ENCODE measurements at places on chromosomes 1 and 21.

GRCh38 chr21:39713905-39714304 lies 31.1 kb upstream of the IGSF5 start:
- no peak for DNase-seq

- DNase-seq, result peak; percentile 89
These were observed 29.3 kb upstream of the USP1 start for GRCh38 chr1:62407398-62408009.

DNA sequence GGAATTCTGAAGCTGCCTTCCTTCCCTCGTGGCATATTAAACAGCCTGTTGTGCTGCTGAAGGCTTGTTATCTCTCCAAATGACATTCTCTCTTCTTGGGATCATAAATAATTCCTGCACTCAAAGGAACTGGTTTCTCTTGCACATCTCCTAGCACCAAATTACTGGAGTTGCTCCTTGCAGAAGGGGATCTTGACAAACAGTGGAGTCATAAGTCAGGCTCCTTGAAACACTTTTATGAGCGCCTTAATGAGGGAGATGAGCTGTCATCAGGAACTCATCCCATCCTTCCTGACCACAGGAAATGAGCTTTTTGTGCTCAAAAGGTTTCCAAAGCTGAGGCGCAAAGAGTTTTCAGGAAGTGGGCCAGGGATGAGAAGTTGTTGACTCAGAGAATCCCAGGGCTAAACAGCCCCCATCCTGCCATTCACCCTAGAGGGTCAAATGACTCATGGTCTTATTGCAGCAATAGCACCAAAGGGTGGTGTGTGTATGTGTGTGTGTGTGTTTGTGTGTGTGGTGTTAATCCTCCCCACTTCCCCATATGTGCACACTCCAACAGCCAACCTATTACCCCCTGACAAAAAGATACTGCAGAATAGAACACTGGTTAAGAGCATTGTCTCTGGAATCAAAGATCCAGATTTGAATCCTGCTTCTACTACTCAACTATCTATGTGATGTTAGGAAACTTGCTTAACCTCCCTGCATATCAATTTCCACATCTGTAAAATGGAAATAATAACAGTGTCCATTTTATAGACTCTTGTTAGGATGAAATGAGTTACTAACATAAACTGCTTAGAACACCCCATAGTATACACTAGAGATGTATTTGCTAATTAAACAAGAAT lies 2.8 kb upstream of the PHC2 start:
- no peak for DNase-seq

DNA sequence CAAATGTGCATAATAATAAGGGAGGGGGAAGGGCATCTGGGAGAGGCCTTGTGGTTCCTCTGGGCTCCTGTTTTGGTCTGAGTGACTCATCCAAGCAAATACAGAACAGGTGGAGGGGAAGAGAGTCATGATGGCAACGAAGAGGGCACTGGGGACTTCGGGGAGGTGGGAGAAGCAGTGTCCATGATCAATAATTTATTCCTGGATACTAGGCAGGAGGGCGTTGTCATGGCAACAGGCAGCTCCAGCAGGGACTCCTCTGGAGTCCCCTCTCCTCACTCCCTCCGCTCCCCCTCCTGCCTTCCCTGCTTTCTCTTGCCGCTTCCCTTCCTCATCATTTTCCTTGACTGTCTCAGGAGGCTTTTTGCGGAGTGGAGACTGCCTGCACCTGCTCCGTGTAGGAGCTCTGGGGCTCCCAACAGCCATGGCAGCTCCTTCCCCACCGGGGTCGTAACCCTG lies 12.3 kb upstream of the NFASC start:
- no peak for DNase-seq

DNA sequence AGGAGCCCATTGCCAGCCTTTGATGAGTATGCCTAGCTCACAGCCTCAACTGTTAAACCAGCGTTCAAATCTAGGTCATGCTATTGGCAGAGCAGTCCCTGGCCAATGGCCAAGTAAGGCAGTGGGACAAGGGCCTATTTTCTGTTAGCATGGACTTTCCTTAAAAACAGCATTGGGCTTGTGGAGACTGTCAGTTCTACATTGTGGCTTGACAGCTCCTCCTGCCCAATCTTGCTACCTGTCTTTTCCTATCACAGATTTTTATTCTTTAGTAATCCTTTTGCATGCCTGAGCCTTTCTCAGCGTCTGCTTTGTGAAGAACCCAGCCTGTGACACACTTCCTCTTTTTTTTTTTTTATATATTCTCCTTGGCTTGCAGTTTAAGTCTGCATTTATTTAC lies 56.4 kb downstream of the DIP2A start:
- DNase-seq, result no peak

DNA sequence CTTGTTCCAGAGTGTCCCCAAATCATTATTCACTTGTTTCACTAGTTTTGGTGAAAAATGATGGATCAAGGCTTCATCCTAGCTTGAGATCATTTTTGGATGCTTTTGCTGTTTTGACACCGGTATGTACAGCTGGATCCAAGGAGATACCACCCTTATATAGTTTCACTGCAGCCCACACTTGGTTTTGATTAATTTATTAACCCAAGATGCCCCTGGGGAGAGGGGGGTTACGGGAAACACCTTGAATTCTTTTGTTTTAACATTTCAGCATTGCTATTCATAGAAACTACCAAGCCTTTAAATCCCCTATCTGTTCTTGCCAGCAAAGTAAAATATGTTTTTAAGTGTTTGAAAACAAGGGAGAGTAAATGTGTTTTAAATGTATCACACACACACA lies 457.7 kb upstream of the RUNX1 start:
- DNase-seq, result no peak

DNA sequence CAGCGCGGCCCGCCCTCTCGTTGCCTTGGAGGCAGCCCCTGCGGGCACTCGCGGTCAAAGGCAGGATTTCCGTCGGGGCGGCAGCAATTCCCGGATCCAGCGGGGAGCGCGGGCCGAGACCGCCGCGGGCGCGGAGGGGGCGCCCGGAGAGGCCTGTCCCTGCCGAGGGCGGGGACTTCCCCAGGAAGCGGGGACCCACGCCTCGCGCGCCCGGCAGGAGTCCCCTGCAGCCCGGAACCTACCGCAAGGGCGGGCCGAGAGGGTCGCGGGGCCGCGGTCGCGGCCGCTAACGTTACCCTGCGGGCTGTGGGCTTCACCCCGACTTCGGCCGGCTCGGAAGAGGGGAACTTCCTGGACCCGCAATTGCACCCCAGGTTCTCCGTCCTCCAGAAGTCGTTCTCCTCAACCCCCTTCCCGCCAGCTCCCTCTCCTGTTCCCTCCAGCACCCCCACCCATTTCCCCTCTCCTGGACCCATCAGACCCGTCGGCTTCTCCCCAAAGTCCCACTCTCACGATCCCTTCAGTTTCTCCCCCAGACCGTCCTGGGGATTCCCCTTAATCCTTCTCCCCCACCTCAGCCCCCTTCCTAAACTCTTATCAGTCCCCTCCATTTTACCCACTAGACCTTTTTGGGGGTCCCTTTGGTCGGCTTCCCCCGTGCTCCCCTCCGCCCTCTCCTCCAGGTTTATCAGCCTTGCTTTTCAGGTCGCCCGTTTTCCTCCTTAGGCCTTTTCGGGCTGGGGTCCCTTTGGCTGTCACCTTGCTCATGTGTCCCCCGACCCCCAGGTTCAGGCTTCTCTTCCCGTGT lies 604 bp downstream of the FGR start:
- DNase-seq, result no peak

DNA sequence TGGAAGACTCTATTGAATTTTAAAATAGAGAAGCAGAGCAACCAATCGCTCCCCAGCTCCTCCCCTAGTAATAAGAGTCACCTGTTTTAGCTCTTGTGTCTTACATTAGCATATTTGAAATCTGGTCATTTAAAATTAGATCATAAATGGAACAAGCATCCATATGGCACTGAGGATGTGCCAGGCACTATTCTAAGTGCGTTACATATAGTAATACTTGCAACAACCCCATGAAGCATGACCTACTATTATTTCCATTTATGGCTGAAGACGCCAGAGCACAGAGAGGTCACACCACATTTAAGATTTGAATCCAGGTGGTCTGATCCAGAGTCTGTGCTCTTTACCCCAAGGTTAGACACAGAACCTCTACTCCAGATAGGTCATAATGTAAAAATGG lies 82.0 kb upstream of the HIVEP3 start:
- no peak for DNase-seq

GRCh38 chr1:93124556-93125355 lies 45.7 kb downstream of the MTF2 start:
- DNase-seq, result no peak

DNA sequence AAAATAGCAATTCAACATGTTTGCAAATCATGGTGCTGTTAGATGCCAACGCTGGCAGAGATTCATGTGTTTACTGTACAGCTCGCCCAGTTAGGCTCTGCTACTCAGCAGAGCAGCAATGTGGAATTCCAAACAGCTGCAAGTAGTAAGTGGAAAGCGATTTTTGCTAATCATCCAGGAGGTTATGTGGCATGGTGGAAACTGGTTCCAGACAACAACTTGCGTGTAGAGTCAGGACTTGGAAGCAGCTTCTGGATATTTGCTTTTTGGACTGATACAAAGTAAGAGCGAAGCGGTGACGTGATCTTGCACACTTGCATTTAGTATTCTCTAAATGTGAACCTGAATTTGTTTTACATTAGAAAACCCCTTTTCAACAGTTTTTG lies 27.1 kb upstream of the HHAT start:
- peak; percentile 67 for DNase-seq

- no peak for DNase-seq
These were observed 5.2 kb downstream of the TNFRSF18 start for GRCh38 chr1:1200876-1201810.

DNA sequence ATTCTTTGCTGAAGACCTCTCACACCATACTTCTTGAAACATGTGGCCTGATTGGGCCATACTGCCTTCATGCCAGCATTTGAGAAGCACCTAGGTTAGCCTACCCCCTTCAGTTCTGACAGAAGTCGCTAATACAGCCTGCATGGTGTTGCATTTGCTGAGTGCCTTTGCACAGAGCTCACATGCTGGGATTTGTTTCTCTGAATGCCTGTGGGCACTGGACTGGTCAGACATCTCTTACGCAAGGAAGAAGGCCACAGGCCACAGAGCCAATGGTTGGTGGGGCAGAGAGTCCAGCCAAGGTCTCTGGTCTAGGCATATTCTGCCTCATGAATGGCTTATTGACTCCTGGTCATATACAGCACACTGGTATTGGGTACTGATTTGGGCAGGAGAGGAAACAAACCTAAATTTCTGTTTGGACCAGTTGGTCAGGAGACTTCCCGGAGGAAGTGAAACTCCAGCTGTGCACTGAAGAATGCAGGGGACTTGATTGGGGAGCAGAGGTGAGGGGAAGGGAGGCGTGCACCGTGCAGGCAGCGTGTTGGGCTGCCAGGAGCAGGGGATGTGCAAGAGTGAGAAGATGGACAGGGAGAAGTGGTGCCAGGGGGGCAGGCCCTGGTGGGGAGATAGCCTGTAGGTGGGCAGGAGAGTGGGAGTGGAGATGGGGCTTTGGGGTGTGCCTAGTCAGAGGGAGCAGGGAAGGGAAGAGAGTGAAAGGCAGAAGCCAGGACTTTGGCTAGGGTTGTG lies 18.1 kb downstream of the URB2 start:
- DNase-seq, result no peak

- DNase-seq, result no peak
These were observed 446.8 kb downstream of the PLPP3 start for GRCh38 chr1:56132520-56132919.

- DNase-seq, result no peak
These were observed 37.1 kb upstream of the ADAM30 start for GRCh38 chr1:119933397-119933796.

Measured in NCI-H1694 (cell line).